ENCODE measurements at places on chromosomes 1 and 21. TPM values are rescaled to one million over a fixed set of nuclear protein-coding genes. Genes with fewer than 3 reads are reported as not detected.
A peak's percentile ranks its signal among the peaks of the same experiment; 100 is the strongest.

DNA sequence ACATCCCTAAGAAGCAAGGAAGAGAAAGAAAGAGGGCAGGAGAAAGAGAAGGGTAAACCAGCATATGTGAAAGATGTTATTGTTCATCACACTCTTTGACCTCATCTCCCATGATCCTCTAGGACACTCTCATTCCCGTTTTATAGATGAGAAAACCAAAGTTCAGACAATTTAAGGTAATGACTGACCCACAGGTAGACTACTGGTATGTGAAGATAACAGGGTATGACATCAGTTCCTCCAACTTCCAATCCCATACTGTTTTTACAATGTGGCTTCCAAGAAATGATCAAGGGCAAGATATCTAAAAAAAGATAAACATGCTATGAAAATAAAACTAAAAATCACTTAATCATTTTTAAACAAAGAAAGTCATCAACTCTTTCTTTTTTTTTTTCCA, 95.2 kb upstream of the TNFSF4 start:
- no peak for DNase-seq

DNA sequence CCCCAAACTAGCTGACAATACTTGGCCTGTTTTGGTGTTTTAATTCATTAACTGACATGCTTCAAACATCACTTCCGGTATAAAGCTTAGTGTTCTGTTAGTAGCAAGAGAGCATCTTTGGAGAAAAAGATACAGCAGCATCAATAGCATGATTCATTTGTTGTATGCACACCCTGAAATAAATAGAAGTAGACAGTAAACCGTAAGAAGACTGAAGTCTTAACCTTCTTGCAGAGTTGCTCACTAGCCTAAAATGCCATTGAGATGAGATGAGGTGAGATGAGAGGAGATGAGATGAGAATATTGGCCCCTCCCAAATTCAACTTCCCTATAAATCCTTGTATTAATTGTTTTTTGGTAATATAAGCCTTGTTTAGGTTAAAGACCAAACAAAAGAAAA, 108.8 kb downstream of the TNFSF18 start:
- H3K27me3 ChIP-seq: no peaks in the 10 kb centered on the region
- H3K36me3 ChIP-seq: no peaks in the 10 kb centered on the region
- H3K4me3 ChIP-seq: no peak overlapping the region
- no peak overlapping the region for H3K27ac ChIP-seq
- H3K4me1 ChIP-seq: no peaks in the 10 kb centered on the region

GRCh38 chr1:215720126-215720525, 153.0 kb downstream of the KCTD3 start:
- DNase-seq: no peak
- H3K4me3 ChIP-seq: no peak overlapping the region
- no peaks in the 10 kb centered on the region for H3K4me1 ChIP-seq
- H3K27ac ChIP-seq: no peak overlapping the region
- H3K27me3 ChIP-seq: no peaks in the 10 kb centered on the region

Gene PTGFR
- 0.79 TPM for total RNA-seq

DNA sequence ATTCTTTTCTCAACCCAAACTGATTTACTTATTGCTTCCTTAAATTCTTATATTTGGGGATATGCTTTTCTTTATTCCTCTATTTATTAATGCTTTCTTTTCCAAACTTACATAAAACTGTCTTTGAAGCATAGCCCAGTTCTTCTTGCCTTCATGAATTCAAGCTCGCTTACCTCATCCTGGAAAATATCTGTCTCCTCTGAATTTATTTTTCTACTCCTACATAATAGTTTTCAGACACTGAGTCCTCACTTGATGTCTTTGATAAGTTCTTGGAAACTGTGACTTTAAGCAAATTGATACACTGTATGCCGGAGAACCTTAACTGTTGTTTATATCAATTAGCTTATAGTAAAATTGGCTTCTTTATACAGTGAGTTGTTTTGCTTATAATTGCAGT, 93.8 kb downstream of the ZFYVE9 start:
- no peaks in the 10 kb centered on the region for H3K4me1 ChIP-seq
- H3K27ac ChIP-seq: no peak overlapping the region
- no peak overlapping the region for H3K4me3 ChIP-seq
- no peak for DNase-seq
- H3K27me3 ChIP-seq: no peaks in the 10 kb centered on the region

GRCh38 chr1:7821282-7821681, 31.6 kb downstream of the UTS2 start:
- no peak overlapping the region for H3K27ac ChIP-seq
- no peaks in the 10 kb centered on the region for H3K4me1 ChIP-seq
- H3K36me3 ChIP-seq: no peaks in the 10 kb centered on the region
- no peaks in the 10 kb centered on the region for H3K27me3 ChIP-seq
- H3K4me3 ChIP-seq: no peak overlapping the region

DNA sequence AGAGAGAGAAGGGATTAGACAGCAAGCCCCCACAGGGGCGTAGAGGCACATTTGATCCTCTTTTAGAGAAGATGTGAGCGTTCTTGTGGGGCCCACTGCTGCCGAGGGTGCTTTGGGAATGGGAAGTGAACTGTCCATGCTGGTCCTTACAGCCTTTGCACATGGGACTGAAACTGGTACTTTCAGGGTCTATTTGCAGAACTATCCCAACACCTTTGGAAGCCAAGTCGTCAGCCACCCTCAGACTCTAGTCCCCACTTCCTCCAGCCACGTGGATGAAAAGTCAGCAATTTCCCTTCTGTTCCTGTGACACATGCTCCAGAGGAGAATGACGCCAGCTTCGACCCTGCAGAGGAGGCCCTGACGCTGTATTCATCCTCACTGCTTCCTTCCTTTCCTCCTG, 2.6 kb upstream of the RAB7B start:
- H3K36me3 ChIP-seq: no peaks in the 10 kb centered on the region
- H3K27me3 ChIP-seq: no peaks in the 10 kb centered on the region
- no peak for DNase-seq
- H3K27ac ChIP-seq: no peak overlapping the region
- no peak overlapping the region for H3K4me3 ChIP-seq

DNA sequence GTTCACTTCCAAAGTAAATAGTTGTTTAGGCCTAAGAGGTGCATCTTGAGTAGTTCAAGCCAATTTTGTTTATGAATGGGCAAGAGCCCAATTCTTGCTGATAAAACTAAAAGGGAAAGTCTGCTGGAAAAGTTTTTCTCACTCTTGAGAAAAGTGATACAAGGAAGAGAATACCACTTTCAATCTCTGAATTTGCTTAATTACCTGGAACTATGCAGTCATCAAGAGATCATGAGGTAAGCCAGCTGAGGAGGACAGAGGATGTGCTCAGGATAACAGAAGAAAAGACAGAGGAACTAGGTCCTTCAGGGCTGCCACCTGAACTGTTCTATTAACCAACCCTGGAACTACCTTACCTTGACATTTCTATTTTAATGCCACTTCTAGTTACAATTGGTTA, 42.2 kb downstream of the ILDR2 start:
- H3K27ac ChIP-seq: no peak overlapping the region
- H3K36me3 ChIP-seq: no peaks in the 10 kb centered on the region
- DNase-seq: no peak
- H3K4me1 ChIP-seq: peaks cover 11% of the 10 kb centered on the region

- no peaks in the 10 kb centered on the region for H3K27me3 ChIP-seq
- peaks cover 2% of the 10 kb centered on the region for H3K4me1 ChIP-seq
- DNase-seq: no peak
- H3K36me3 ChIP-seq: no peaks in the 10 kb centered on the region
These were observed 352.5 kb downstream of the HHAT start for GRCh38 chr1:210681158-210681557.

DNA sequence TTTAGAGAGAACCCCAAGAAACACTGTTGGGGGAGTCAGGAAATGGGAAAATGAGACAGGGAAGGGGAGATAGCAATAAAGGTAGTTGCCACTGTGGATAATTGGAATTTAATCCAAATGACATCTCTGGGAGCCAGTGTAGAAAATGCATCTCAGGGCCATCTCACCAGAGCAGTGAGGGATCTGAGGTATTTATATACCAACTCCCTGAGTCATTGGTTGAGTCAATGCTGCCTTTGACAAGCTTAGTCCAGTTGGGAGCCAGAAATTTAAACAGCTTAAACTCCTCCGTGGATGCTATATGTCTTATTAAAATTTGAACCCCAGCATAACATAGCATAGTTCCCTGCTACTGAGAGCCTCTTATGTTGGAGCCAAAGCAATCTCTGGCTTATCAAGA, 140.3 kb downstream of the SLC30A10 start:
- H3K36me3 ChIP-seq: no peaks in the 10 kb centered on the region
- no peaks in the 10 kb centered on the region for H3K27me3 ChIP-seq
- H3K4me3 ChIP-seq: no peak overlapping the region
- no peak for DNase-seq
- H3K27ac ChIP-seq: no peak overlapping the region

DNA sequence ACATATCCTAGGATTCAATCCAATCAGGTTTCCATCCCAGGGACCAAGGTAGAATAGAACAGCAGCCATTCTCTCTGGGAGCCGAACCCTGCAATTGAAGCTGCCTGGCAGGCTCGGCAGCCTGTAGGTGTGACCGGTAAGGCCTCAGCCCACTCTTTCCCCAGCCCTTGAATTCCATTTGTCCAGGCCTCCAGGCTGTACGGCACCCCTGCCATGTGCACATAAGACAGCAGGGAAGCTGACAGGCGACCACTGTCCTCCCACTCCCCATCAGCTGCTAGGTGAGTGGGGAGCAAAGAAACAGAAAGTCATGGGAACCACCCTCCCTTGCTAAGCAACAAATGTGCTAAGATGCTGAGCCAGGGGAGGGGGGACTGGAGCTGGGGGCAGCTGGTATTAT, 23.0 kb downstream of the OPTC start:
- no peak overlapping the region for H3K4me3 ChIP-seq
- H3K27ac ChIP-seq: no peak overlapping the region
- H3K27me3 ChIP-seq: no peaks in the 10 kb centered on the region
- no peaks in the 10 kb centered on the region for H3K36me3 ChIP-seq
- no peak for DNase-seq

DNA sequence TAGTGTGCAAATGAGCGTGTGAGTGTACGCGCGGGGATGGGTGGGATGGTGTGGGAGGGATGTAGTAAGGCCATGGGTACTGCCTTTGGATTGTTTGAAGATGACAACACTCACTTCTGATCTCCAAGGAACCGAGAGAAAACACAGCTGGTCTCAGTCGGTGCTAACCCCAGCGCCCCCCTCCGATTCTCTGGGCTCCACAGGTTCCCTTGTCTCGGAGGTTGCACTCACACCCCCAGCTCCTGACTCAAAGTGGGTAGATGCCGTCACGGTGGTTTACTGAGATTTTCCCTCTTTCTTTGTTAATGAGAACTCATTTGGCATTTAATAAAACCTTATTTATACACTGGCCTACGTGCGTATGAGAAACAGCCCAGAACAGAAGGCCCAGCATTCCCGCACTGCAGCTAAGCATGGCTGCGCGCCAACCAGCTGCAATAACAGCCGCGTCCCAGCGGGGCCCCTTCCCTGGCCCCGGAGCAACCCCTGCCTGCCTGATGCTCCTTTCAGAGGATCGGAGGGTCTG, 25.8 kb downstream of the ABCA4 start:
- peak; percentile 83 for DNase-seq
- no peaks in the 10 kb centered on the region for H3K27me3 ChIP-seq
- no peak overlapping the region for H3K27ac ChIP-seq
- no peak overlapping the region for H3K4me3 ChIP-seq

Gene CELA2A
- 3.7 TPM for total RNA-seq

DNA sequence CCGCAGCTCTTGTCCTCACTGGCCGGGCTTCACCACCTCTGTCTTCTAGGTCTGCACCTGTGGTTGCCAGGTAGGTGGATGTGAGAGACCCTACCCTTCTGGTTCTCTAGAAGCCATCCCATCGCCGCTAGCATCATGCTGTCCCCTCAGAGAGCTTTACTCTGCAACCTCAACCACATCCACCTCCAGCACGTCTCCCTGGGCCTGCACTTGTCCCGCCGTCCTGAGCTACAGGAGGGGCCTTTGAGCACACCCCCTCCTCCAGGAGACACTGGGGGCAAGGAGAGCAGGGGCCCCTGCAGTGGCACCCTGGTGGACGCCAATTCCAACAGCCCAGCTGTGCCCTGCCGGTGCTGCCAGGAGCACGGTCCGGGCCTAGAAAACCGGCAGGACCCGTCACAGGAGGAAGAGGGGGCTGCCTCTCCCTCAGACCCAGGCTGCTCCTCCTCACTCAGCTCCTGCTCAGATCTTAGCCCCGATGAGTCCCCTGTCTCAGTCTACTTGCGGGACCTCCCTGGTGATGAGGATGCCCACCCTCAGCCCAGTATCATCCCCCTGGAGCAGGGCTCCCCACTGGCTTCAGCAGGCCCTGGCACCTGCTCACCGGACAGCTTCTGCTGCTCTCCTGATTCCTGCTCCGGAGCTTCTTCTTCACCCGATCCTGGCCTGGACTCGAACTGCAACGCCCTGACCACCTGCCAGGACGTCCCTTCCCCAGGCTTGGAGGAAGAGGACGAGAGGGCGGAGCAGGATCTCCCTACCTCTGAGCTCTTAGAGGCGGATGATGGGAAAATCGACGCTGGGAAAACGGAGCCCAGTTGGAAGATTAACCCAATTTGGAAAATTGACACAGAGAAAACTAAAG, 1.2 kb downstream of the RUSC1 start:
- peaks cover 17% of the 10 kb centered on the region for H3K4me1 ChIP-seq
- peak overlapping the region; percentile 11 for H3K27ac ChIP-seq
- no peaks in the 10 kb centered on the region for H3K27me3 ChIP-seq
- H3K4me3 ChIP-seq: no peak overlapping the region

DNA sequence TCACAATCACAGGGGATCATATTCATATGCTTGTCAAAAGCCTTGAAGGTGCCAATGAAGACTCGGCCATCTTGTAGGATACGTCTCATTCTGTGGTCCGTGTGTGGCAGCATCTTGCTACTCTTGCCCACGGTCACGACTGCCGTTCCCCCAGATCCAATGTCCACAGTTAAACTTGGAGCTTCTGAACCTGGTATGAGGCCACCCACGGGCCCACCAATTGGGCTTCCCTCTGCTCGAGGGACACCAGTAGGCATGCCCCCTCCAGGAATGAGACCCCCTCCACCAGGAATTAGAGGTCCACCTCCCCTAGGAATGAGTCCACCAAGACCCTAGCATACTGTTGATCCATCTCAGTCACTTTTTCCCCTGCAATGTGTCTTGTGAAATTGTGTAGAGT, 39.6 kb downstream of the MORN1 start:
- H3K36me3 ChIP-seq: no peaks in the 10 kb centered on the region
- no peak overlapping the region for H3K27ac ChIP-seq
- H3K4me1 ChIP-seq: peaks cover 8% of the 10 kb centered on the region
- H3K27me3 ChIP-seq: no peaks in the 10 kb centered on the region
- no peak for DNase-seq

DNA sequence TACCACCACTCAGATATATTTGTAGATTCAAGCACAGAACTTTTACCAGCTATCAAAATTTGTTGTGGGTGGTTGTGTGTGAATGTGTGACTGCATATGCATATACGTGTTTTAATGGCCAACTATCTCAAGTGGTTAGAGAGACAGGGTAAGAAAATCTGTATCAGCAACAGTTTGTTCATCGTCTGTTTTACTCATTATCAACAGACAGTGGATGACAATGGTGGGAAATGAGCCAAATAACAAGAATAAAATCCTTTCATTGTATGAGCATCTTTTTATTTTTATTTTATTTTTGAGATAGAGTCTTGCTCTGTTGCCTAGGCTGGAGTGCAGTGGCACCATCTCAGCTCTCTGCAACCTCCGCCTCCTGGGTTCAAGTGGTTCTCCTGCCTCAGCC, 22.7 kb upstream of the DYNLT5 start:
- no peaks in the 10 kb centered on the region for H3K4me1 ChIP-seq
- no peak overlapping the region for H3K4me3 ChIP-seq
- H3K27me3 ChIP-seq: no peaks in the 10 kb centered on the region
- DNase-seq: no peak
- H3K36me3 ChIP-seq: no peaks in the 10 kb centered on the region

GRCh38 chr1:50084389-50084788, 24.3 kb upstream of the ELAVL4 start:
- H3K4me3 ChIP-seq: no peak overlapping the region
- H3K27ac ChIP-seq: no peak overlapping the region
- no peaks in the 10 kb centered on the region for H3K4me1 ChIP-seq
- no peak for DNase-seq
- H3K27me3 ChIP-seq: no peaks in the 10 kb centered on the region

Gene LCA5L
- total RNA-seq: 61.9 TPM

Gene RPTN
- total RNA-seq: 0.06 TPM

Gene KISS1
- 3.5 TPM for total RNA-seq
